ENCODE measurements at places on chromosomes 16 and 17.

GRCh38 chr16:15644267-15644961, 1.5 kb upstream of the MARF1 start:
- DNase-seq = no peak

GRCh38 chr17:80695979-80696378, 151.3 kb downstream of the RPTOR start:
- DNase-seq = no peak

DNA sequence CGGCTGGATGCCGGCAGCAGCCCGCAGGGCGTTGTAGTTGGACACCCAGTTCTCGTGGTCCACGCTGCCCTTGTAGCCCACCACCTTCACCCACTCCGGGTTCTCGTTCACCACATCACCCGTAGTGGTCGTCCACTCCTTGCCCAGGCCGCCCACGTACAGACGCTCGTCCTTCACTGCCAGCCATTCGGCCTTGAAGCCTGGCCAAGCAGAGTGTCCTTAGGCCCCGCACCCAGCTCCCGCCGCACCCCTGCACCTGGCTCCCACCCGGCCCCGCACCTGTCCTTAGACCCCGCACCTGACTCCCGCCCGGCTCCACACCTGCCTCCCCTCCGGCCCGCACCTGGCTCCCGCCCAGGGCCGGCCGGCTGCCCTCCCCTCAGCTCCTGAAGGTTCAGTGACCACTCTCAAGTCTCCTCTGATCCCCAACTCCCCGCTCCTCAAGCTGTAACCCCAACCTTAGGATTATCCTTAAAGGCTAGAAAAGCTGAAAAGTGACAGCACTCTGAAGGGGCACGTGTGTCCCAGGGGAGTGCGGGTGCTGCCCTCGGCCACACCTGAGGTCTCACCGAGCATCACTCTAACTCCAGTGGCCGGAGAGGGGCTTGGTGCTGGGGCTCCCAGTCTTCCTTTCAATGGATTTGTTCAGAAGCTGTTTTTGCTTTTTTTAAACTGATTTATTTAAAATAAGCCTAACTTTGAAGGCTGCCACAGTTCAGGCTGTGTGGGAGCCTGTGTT, 14.4 kb downstream of the CANT1 start:
- no peak for DNase-seq

- no peak for DNase-seq
Observed at GRCh38 chr16:30753596-30753995, 5.4 kb downstream of the PHKG2 start.

- no peak for DNase-seq
Observed at GRCh38 chr16:14487579-14487978, 142.5 kb downstream of the PARN start.

DNA sequence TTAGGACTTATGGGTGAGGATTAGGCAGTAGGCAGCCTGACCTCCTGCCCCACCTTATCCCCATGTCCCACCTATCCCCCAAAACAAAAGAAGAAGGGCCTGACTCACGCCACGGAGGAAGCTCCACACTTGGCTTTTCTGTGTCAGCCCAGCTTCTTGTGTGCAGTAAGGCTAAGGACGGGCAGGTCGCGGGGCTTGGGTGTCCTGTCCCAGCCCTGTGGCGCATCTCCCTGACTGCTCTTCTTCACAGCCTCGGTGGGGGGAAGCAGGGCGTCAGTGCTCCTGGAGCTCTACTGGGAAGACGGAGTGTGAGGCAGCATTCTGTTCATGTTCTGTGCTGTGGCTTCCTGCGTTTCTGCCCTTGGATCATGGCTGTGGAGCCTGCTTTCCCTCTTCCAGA, 34.6 kb upstream of the ALDH3A2 start:
- DNase-seq = no peak

DNA sequence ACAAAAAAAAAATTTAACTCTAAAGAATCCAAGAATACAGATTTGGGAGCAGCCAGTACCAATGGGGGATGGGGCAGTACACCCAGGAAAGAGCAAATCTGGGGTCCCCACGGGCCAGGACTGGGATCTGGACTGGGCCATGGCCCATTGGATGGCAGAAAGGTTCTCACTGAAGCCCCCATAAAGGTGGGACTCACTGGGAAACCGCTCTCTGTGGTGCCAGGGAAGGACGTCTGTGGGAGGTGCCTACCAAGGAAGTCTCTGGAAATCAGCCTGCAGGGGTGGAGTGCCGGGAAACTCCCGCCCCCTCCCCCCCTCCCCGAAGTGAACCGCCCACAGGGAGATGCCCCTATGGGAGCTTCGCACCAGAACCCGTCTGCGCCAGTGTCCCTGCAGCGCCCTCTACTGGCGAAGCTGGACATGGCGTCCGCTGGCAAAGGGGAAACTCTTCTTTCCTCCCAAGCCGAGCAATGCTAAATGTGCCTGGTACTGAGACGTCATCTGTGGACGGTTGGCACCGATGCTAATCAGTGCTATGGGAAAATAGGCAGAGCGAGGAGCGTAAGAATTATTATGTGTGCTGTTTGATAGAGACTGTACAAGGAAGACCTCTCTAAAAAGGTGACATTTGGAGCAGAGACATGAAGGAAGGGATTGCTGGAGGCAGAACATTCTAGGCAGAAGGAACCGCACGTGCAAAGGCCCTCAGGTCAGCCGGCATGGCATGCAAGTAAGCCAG, 671.1 kb downstream of the WWOX start:
- DNase-seq = peak; percentile 67

- DNase-seq = no peak
Observed at GRCh38 chr17:56222255-56222654, 69.0 kb downstream of the ANKFN1 start.

DNA sequence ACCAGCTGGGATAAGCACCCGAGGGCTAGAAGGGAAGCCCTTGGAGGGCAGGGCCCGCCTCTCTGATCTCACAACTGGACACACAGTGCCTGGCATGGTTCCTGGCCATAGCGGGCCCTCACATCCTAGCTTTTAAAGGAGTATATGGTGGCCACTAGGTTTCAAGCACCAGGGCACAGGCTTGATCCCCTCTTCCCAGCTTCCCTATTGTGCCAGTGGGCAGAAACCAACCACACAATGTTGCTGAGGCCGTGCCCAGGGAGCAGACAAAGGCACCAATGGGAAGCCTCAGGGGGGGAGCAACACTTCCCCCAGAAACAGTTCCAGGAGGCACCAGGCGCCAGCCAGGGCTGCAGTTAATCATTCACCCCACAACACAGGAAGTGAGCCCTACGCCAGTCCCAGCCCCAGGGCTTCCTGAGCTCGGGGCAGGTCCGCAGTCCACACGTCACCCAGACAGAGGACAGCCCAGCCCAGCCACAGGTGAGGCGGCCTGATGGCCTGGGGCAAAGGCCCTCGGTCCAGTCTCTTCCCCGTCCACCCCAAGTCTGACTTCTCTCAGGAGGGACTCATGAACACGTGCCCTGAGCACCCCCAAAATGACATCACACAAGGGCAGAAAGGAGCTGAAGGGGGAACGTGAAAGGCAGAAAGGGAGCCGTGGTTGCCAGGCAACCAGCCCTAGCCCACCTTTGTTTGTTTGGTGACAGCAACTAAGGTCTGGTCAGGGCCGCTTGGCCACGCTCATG, 12.8 kb downstream of the SMIM5 start:
- DNase-seq = no peak

- no peak for DNase-seq
Observed at GRCh38 chr16:78479723-78480122, 380.3 kb downstream of the WWOX start.

DNA sequence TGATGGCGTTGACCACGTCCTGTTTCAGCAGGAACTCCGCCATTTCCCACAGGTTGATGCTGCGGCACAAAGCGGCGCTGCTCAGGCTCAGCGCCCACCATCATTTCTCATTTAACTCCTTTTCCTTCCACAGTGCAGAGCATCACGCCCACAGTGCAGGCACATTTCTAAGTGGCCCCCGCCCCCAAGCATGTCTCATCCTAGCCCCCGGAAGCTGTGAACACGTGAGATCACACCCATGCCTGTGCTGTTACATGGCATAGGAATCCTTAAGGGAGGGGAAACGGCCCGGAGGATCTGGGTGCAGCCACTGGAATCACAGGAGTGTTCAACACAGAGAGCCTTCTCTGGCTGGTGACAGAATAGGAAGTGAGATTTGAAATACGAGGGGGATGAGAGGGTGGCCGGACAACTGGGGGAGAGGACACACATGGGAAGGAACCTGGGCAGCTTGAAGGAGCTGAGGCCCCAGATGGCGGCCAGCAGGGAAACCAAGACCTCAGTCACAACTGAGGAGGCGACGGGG, 4.7 kb downstream of the NAGPA start:
- no peak for DNase-seq

All from activated T-cell treated with anti-CD3 and anti-CD28 coated beads for 24 hours (primary cell).